ENCODE measurements at places on chromosomes 4 and X. TPM values are rescaled to one million over a fixed set of nuclear protein-coding genes. Genes with fewer than 3 reads are reported as not detected.

CXCL13 gene
- not detected for total RNA-seq

PPBP gene
- total RNA-seq, result 0.74 TPM

GAGE13 gene
- not detected for total RNA-seq

CLTRN gene
- total RNA-seq, result 0.79 TPM

HOPX gene
- total RNA-seq, result 64.8 TPM

- no peak for DNase-seq
Measured at GRCh38 chrX:23386726-23387125, 52.1 kb downstream of the PTCHD1 start.

GRCh38 chr4:54226404-54227255 lies 2.5 kb upstream of the PDGFRA start:
- peak; percentile 81 for DNase-seq

DNA sequence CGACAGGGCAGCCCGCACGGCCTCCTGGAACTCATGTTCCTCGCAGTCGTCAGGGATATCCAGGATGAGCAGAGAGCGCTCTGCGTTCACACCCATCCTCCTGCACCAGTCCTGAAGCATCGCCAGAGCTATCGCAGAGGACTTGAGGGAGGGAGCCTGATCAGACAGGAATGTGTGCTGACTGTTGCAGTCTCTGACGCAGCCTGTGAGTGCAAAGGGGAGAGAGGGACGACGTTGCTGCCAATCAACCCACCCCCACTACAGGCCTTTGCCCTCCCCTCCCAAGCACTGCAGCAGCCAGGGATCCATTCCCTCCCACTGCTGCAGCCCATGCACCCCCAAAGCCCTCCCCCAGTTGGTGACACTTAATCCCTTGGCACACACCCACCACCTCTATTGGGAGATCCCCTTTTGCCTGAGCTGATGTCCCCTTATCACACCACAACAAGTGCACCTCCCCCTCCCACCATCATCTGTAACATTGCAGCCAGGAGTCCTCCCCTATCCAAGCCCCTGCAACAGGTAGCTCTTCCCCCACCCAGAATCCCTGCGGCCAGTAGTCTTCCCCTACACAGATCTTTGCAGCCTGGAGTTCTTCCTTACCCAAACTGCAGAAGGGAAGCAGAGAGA lies 897 bp downstream of the PNMA6F start:
- DNase-seq, result no peak

- no peak for DNase-seq
Measured at GRCh38 chr4:151668689-151669402, 92.0 kb downstream of the GATB start.

DNA sequence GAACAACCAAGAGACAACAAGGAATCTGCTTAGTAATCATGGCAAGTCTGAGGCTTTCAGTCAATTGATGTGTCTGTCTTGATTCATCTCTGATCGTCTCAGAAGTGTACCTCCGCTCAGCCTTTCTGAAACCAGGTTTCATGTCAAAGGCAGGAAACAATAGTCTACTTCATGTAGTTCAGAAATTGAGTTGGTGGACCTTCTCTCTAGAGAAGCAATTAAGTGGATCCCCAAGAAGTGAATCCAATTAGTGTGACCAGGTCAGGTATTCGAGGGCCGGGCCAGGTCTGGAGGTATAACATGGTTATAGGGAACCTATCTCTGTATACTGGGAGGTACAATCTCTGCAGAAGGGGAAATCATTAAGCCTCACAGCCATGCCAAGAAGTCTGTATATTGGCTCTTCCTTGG lies 32.0 kb downstream of the DAPP1 start:
- no peak for DNase-seq

GRCh38 chr4:83308672-83309071 lies 24.1 kb upstream of the COQ2 start:
- DNase-seq, result no peak

- no peak for DNase-seq
Measured at GRCh38 chr4:124666496-124666895, 46.0 kb downstream of the ANKRD50 start.

DNA sequence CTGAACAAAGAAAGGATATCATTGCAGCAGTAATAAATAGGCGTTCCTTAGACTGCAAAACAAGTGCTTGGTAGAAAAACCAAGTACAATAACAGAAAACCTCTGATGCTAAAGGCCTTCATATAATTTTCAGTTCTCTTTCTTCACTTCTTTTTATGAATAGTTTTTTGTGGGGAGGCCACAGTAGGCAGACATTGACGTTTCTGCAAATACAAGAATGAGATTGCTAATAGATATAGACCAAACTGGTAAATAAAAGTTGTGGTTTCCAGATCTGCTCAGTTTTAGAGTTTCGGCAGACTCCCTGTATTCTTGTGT lies 57.0 kb upstream of the RAP1GDS1 start:
- no peak for DNase-seq

GRCh38 chr4:128427832-128428366 lies 140.3 kb upstream of the PGRMC2 start:
- no peak for DNase-seq

GRCh38 chr4:1610791-1611500 lies 73.2 kb downstream of the FAM53A start:
- peak; percentile 14 for DNase-seq

DNA sequence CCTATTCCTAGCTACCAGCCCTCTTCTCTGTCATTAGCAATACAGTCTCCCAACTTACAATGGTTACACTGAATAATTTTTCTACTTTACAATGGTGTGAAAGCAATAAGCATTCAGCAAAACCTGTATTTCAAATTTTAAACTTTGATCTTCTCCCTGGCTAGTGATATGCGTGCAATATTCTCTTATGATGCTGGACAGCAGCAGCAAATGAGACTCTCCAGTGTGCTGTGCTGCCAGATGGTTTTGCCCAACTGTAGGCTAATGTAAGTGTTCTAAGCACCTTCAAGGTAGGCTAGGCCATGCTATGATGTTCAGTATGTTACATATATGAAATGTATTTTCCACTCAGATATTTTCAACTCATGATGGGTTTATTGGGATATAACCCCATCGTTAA lies 5.9 kb upstream of the GAR1 start:
- no peak for DNase-seq

- DNase-seq, result no peak
Measured at GRCh38 chr4:47031751-47032404, 511 bp downstream of the GABRB1 start.

DNA sequence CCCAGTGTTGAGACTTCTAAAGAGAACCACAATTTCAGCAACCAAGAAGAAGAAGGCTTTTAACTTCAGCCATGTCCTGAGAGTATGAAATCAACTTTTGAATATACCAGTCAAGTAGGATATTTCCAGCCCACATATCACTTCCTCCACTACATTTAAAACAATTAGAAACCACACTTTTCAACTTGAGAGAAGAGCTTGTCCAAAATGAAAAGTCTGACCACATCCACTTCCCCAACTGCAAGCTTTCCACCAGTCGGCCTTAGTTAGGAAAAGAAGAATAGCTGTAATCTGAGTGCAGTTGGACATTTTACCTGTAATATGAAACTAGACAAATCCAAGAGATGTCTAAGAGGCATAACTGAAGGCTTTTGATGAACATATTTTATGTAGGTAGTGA lies 101.9 kb upstream of the SLC7A11 start:
- DNase-seq, result no peak

GRCh38 chr4:140937866-140938265 lies 181.7 kb upstream of the TBC1D9 start:
- DNase-seq, result no peak

DNA sequence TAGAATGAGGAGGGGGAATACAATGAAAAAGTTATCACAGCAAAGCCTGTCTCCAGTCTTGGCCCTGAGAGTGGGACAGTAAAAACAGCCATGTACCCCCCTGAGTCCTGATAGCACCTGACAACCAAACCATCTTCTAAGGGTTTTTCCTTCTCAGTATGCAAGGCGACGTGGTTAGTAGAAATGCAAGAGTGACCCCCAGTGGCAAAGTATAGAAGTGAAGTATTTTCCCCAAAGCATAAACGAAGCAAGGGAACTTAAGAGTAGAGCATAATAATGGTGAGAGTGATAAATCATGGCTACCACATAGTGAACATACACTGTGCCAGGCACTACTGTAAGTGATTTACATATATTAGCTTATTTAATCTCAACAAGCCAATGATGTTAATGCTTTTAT lies 52.8 kb downstream of the FAM47C start:
- DNase-seq, result no peak

DNA sequence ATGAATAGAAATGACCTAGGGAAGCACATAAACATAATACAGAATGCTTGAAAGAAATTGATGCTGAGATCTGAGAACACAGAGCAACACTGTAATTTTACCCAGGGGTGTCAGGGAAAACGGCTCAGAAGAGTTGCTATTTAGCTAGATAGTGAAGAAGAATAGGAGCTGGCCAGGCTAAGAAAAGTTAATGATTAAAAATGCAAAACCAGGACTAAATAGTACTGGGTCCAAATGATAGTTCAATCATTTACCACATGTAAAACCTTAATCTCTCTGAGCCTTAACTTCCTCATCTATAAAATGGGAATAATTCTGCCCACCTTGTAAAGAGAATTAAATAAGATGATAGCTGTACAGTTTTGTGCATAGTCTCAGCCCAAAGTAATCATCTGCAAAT lies 97.1 kb downstream of the PARM1 start:
- DNase-seq, result no peak

GRCh38 chr4:127856813-127857447 lies 23.8 kb upstream of the PLK4 start:
- DNase-seq, result no peak

- no peak for DNase-seq
Measured at GRCh38 chrX:154529206-154529612, 13.2 kb upstream of the FAM3A start.

DNA sequence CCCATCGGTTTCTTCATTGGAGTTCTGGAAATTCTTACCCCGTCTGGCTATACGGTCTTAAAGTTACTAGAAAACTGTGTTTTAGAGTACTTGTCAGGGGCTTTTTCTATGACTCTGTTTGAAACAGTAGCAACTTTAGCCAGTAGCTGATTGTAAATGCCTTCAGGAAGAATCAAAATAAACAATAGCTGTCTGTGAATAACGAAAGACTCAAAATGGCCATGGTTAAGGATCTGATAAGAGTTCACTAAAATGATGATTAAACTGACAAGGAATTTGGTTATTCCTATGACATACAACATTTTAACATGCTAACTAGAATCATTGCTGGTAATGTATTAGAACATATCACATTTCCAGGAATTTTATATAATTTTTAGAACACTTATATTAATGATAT lies 191.0 kb downstream of the EVC2 start:
- DNase-seq, result no peak

DNA sequence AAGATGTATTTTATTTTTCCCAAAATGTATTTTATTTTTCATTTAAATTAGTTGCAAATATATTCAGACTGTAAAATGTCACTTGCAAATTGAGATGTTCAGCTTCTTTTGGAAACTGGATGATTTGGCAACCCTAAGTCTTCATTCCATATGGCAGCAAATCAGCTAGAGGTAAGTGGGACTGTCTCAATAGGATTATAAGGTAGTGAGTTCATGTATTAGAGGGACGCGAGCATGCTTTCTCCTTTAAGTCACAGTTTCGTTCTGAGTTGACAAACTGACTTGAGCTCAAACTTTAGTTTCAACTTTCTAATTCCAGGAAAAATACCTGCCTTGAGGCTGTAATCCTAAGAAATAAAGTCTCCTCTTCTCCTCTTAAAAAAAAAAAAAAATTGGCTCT lies 44.2 kb upstream of the TMEM131L start:
- DNase-seq, result no peak

DNA sequence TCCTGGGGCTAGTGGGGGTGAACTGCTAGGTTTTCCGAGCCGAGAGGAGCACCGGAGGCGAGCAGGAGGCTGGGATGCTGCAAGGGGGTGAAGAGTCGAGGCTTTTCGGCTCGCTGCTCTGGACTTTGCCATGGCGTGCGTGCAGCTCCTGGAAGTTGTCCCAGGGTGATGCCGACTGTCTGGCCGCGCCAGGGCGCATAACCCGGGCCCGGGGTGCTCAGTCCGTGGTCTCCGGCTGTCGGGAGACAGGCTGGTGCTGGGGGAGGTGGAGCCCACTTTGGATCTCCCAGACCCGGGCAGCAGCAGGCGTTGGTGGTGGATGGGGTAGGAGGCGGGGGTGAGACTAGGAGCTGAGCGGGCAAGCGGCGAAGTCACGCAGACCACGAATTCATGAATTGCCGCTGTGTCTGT lies 793 bp downstream of the GRIA3 start:
- no peak for DNase-seq

- DNase-seq, result no peak
Measured at GRCh38 chrX:118355225-118355920, 9.5 kb downstream of the WDR44 start.
